ENCODE measurements at places on chromosomes 12 and 14.
A peak's percentile ranks its signal among the peaks of the same experiment; 100 is the strongest.

DNA sequence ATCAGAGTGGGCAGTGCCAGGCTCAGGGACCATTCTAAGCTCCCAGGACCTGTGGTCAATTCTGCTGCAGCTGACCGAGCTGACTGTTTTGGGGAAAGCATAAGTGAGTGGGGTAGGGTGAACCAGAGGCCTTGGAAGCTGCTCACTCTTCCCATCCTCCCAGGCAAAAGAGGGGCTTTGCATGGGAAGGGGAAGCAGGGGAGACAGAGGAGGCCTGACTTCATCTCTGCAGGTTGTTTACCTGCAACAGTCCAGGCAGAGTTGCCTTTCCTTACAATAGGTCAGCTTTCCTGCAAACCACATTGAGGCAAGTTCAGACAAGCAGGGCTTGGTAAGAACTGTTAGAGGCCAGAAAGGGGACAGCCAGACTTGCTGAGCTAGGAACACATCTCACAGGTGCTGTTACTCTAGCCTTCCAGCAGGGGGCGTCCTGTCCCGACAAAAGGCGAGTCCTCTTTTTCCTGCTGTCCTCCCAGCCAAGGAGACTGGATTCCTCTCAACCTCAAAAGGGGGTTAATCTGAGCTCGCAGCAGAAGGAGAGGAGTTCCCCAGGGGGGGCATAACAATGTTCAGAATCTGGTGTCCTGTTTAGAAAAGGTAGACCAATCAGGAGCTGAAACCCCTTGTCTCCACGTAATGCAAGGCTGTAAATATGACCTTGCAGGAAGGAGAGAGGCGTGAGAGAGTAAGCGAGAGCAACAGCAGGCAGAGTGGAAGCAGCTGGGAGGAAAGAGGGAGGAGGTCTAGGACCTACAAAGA is 4.3 kb upstream of the DHRS2 start:
- peak; percentile 63 for DNase-seq

DNA sequence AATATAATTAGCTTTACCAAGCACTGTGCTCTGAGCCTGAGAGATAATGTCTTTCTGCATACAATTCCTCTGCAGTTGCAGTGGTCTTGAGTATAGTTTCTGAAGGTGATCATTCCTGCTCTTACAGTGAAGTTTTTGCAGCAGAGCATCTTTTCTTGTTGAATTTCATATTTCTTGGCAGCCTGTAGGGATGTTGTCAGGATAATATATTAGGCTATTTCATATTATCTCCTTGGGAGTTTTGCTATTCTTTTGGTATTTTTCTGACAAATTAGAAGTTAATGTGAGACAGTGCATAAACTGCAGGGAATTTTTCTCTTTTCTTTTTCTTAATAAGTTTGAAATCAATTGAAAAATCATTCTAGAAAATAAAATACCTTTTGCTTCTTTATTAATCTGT is 1502.6 kb upstream of the FLRT2 start:
- DNase-seq = no peak

GRCh38 chr12:93007544-93007943 is 78.4 kb upstream of the EEA1 start:
- DNase-seq = no peak

- no peak for DNase-seq
These were observed 150.3 kb downstream of the DAD1 start for GRCh38 chr14:22438742-22439141.

DNA sequence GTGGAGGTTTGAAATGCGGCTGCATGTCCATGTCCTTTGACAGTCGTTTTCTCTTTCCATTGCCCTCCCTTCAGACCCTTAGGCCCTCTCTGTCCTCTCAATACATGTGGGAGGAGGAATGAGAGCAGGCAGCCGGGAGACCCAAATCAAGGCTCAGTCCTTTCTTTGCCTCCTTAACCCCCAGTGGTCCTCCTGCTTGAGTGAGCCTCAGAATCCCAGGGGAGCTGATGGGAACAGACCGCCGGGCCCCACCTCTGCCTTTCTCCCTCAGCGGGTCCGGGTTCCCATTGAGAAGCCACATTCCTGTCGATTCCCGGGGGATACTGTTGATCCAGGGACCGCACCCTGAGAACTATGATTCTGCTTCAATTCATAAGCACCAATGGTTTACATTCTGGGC is 77.9 kb upstream of the RFLNA start:
- DNase-seq = no peak

GRCh38 chr14:55180006-55180405 is 11.4 kb downstream of the DLGAP5 start:
- DNase-seq = no peak

- no peak for DNase-seq
These were observed 266.9 kb downstream of the PPFIA2 start for GRCh38 chr12:81492131-81492720.

GRCh38 chr14:89331398-89331797 is 85.6 kb downstream of the FOXN3 start:
- no peak for DNase-seq

- DNase-seq = no peak
These were observed 32.3 kb downstream of the PLEKHG3 start for GRCh38 chr14:64736271-64737169.

- DNase-seq = no peak
These were observed 2.8 kb downstream of the PHB2 start for GRCh38 chr12:6967651-6968100.

- no peak for DNase-seq
These were observed 12.6 kb upstream of the DENND5B start for GRCh38 chr12:31603546-31604009.

GRCh38 chr14:80770114-80770908 is 171.2 kb downstream of the CEP128 start:
- DNase-seq = no peak

DNA sequence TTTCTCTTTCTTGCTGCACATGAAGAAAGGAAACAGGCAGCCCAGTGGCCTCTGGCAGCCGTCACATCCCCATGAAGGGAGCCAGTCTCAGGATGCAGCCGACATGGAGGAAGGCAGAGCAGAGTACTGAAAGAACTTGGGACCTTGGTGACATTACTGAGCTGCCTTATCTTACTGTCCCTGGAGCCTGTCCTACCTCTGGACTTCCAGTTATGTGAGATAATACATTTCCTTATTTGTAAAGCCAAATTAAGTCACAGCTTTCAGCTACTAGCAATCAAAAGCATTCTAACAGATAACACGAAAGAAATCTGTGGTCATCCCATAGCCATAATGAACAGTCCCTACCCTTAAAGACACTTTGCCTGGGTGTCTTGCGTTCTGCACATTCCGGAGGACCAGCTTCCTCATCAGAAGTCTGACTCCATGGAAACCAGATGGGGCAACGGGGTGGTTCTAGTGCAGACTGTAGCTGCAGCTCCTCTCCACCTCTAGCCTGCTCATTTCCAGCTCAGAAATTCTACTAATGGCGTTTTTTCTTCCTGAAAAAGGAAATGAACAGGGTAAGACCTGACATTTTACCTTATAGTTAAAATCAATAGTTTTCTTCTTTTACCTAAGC is 7.8 kb upstream of the EGLN3 start:
- no peak for DNase-seq

GRCh38 chr14:24481622-24482324 is 26.3 kb downstream of the CMA1 start:
- DNase-seq = peak; percentile 45

- no peak for DNase-seq
These were observed 8.2 kb downstream of the KRT4 start for GRCh38 chr12:52805739-52806138.

DNA sequence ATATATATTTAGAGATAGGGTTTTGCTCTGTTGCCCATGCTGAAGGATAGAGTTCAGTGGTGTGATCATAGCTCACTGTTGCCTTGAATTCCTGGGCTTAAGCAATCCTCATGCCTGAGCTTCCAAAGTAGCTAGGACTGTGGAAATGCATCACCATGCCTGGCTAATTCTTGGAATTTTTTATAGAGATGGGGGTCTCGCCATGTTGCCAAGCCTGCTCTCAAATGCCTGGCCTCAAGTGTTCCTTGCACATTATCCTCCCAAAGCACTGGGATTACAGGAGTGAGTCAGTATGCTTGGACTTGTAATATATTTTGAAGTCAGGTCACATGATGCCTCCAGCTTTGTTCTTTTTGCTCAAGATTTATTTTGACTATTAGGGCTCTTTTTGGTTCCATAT is 178.0 kb downstream of the RPAP3 start:
- no peak for DNase-seq

GRCh38 chr14:37899365-37899764 is 303.9 kb downstream of the TTC6 start:
- no peak for DNase-seq

GRCh38 chr14:69685716-69686115 is 74.3 kb downstream of the SUSD6 start:
- DNase-seq = no peak

- no peak for DNase-seq
These were observed 60.7 kb downstream of the GALNT9 start for GRCh38 chr12:132268674-132269073.

DNA sequence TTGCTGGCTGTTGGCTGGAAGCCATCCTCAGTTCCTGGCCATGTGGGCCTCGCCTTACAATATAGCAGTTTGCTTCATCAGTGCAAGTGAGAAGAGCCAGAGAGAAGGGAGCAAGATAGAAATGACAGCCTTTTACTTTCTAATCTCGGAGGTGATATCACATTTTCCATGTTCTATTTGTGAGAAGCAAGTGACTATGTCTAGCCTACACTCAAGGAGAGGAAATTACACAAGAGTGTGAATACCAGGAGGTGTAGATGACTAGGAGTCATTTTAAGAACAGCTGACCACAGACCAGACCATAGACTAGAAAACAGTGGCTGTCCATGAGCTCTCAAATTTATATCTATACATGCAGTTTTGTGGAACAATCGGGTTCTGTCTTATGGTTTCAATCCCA is 163.0 kb upstream of the NRXN3 start:
- no peak for DNase-seq

- no peak for DNase-seq
These were observed 729.7 kb upstream of the USP15 start for GRCh38 chr12:61530456-61530855.

GRCh38 chr14:105030836-105031396 is 10.0 kb upstream of the CDCA4 start:
- DNase-seq = no peak

- DNase-seq = no peak
These were observed 127.7 kb downstream of the C12orf50 start for GRCh38 chr12:87901457-87901856.

DNA sequence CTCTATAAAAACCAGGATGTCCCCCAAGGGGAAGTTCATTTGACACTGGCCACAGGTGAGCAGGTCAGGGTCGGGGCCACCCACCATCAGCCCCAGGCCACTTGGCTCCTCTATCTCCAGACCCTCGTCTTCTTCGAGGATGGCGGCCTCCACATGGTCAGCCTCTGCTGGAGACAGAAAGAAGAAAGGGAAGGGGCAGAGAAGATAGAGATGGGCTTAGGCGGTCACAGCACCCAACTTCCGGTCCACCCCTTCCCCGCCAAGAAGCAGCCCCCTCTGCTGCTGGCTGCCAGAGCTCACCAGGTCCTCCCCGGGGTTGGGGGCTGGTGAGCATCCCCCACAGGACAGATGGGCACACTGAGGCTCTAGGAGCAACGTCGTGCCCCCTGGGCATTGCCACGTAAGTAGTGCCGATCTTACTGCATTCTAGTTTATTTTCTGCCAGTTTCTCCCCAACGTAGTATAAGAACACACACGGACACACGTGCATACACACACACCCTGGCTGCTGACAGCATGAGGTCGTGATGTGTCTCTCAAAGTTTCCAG is 14.2 kb downstream of the BCL11B start:
- DNase-seq = no peak

GRCh38 chr14:93316716-93317115 is 16.1 kb downstream of the BTBD7 start:
- DNase-seq = no peak

GRCh38 chr12:2531371-2531770 is 263.4 kb upstream of the FKBP4 start:
- no peak for DNase-seq

DNA sequence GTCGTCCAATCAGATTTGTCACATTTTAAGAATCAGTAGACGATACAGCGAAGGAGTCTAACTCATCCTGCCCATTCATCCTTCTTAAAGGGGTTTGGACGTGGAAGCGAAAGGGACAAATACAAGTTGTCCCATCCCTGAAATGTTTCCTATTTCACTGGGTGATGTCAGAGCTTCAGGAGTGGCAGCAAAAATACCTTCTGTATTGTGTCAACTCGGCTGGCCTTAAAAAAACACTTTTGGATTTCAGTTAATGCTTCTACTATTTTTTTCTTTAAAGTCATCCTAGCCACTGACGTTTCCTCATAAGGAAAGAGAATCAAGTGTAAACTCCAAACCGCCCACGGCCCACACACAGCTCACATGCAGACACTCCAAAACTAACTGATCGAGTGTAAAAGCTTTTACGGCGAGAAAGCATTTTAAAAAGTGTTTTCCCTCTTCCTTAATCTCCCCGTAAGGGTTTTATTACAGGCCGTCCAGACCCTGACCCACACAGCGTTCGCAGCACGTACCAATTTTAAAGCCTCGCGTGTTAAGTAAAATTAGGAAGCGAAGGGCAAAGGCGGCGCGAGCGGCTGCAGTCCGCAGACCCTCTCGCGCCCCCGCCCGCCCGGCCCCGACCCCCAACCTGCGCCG is 593 bp downstream of the CFL2 start:
- no peak for DNase-seq

DNA sequence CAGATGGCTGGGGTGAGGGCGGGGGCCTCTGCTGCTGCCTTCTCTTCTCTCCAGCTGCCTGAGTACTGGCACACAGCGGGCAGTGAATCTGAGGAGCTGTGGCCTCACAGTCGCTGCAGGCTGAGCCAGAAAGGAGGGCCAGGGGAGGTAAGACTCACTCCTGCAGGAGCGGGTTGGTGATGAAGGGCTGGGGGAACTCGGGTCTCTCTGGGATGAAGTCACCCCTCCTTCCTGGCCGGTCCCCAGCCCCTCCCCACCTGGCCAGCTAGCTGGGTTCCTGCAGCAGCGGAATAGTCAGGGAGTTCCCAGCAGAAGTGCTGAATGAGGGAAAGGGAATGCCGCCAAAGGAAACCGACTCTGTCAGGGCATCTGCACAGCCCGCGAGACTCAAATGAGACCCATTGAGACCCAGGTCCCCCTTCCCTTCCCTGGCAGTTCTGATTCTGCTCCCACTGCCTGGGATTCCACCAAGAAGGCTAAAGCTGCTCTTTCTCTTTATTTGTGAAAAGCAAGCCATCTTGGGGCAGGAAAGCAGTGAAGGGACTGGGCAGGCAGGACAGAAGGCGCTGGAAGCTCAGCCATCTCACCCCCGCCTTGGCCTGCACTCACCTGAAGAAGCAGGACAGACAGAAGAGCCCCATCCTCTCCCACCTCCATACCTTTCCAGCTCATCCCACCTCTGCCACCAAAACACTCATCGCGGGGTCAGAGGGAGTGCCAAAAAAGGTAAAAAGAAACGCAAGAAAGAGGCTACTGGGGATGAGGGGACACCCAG is 5.3 kb downstream of the NGB start:
- DNase-seq = no peak

- DNase-seq = no peak
These were observed 92.8 kb downstream of the FRMD6 start for GRCh38 chr14:51744372-51745130.

GRCh38 chr14:95204705-95205104 is 47.4 kb upstream of the DICER1 start:
- DNase-seq = no peak

- no peak for DNase-seq
These were observed 25.9 kb upstream of the WNK1 start for GRCh38 chr12:726281-727140.

GRCh38 chr14:79162833-79163232 is 992.7 kb downstream of the NRXN3 start:
- no peak for DNase-seq
